ENCODE measurements at places on chromosomes 6 and 20.

DNA sequence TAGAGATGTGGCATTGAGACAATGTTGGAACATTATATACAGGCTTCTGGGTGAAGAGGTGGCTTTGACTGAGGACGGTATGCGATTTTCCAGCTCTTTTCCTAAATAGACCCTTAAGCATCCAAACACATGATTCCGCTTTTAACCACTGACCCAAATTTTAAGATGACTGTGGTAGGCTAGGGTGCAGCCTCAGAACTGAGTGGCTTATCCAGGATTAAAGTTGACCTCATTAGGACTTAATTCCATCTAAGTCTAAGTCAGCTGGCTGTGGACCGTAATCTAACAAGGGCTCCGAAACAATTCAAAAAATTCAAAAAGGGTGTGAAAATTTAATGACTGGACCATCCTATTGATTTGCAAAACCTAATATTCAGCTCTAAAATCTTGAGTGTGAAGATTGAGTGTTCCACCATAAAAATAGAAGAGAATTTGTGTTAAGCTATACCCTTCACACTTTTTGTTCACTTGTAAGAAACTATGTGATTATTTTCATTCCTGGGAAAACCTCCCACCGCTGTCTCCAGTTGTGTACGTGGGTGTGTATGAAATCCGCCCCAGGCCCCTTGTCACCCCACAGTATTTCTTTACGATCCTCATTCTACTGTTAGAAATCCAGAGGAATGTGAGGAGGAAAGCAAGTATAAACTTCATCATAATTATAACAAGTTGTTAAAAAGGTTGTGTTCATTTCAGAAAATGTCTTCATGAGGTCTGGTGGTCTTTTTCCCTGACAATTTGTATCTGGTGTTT lies 2.7 kb downstream of the PCMTD2 start:
- no peak for DNase-seq

GRCh38 chr6:12291071-12291838 lies 1.1 kb downstream of the EDN1 start:
- DNase-seq: no peak

- no peak for DNase-seq
Observed at GRCh38 chr6:88989215-88989614, 25.8 kb upstream of the RNGTT start.

- no peak for DNase-seq
Observed at GRCh38 chr6:85673198-85674139, 30.8 kb upstream of the SYNCRIP start.

- no peak for DNase-seq
Observed at GRCh38 chr20:6295127-6295866, 172.5 kb upstream of the FERMT1 start.

GRCh38 chr20:59176812-59177211 lies 13.2 kb downstream of the ZNF831 start:
- DNase-seq: no peak

DNA sequence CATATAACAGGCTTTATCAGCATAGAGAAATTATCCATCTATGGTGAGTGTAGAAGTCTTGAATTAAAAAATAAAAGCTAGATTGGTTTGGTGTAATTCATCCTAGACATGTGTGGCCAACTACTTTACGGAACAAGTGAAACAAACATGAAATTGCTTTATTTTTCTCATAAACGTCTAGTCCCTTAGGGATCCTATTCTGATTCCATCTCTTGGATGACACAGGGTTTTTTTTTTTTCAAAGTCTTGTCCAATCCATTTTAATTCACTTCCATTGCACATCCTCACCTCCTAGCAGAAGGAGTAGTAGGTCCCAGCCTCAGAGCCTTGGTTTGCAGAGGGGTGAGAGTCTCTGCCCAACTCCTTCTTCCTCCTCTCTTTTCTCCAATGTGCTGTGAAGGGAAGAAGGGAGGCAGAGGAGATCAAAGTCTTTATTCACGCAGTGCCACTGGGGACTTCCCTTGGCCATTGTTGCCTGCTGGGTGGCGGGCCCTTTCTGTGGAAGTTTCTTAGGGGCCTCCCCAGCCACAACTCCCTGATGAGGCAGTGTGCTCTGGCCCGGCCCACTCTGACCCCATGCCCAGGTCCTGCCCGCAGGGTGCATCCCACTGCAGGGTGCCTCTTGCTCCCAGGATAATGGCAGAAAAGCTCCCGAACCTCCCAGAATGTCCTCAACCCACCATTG lies 104.4 kb upstream of the SNX9 start:
- DNase-seq: no peak

GRCh38 chr6:135909737-135910387 lies 58.4 kb downstream of the PDE7B start:
- DNase-seq: no peak

GRCh38 chr6:12386816-12387215 lies 96.7 kb downstream of the EDN1 start:
- no peak for DNase-seq

- no peak for DNase-seq
Observed at GRCh38 chr6:72819609-72820008, 197.7 kb downstream of the KCNQ5 start.

DNA sequence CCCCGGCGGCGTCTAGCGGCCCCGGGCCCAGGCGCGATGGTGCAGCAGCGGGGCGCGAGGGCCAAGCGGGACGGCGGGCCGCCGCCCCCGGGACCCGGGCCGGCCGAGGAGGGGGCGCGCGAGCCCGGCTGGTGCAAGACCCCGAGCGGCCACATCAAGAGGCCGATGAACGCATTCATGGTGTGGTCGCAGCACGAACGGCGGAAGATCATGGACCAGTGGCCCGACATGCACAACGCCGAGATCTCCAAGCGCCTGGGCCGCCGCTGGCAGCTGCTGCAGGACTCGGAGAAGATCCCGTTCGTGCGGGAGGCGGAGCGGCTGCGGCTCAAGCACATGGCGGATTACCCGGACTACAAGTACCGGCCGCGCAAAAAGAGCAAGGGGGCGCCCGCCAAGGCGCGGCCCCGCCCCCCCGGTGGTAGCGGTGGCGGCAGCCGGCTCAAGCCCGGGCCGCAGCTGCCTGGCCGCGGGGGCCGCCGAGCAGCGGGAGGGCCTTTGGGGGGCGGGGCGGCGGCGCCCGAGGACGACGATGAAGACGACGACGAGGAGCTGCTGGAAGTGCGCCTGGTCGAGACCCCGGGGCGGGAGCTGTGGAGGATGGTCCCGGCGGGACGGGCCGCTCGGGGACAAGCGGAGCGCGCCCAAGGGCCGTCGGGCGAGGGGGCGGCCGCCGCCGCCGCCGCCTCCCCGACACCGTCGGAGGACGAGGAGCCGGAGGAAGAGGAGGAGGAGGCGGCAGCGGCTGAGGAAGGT lies 715 bp downstream of the SOX12 start:
- DNase-seq: no peak

- DNase-seq: no peak
Observed at GRCh38 chr6:156791320-156791850, 14.2 kb downstream of the ARID1B start.

DNA sequence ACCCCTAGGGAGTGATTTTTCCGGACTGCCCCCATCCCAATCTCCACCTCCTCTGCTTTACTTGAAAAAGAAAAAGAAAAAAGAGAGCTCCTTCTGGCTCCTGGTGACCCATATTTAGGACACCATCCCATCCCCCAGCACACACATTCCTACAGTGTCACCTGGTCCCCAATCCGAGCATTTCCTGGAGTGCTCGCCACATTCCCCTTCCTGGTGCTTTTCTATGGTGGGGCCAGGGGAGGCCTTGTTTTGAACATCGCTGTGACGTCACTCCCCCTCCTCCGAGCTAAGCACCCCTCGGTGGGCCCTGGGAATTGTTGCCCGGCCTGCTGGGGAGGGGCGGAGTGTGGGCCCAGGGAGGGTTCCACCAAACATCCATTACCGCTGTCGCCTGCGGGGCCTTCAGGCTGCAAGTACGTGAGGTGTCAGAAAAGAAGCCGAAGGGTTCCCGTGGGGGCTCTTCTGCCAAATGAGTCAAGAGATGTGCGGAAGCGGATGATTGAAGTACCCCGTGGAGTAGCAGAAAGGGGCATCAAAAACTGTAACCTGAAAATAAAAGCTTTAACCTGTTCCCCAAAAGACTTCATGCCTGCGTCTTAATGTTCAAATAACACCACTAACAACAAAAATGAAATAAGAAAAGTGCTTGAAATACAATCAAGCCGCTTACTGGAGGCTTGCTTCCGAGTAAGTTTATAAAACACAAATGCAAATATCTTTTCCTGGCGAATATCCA lies 2.8 kb upstream of the FOXC1 start:
- DNase-seq: no peak

DNA sequence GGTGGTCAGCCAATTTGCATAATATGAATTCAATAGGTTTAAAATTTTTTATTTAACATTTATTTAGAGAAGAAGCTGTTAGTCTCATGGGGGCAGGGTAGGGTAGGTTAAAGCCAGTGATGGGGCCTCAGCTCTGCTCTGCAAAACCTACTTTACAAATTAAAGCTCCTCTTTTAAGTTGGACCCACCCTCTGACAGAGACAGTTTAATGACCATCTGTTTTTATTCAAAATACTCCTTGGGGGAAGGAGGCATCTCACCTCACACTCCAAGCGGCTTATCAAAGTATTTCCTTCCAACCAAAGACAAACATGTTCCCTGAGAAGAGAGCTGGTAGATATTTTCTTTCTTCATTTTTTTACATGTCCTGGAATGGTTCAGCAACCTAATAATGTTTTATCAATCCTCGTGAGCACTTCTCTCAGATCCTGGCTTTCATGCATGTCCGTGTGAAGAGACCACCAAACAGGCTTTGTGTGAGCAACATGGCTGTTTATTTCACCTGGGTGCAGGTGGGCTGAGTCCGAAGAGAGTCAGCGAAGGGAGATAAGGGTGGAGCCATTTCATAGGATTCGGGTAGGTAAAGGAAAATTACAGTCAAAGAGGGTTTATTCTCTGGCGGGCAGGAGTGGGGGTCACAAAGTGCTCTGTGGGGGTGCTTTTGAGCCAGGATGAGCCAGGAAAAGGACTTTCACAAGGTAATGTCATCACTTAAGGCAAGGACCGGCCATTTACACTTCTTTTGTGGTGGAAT lies 184.7 kb downstream of the GJA1 start:
- DNase-seq: no peak

DNA sequence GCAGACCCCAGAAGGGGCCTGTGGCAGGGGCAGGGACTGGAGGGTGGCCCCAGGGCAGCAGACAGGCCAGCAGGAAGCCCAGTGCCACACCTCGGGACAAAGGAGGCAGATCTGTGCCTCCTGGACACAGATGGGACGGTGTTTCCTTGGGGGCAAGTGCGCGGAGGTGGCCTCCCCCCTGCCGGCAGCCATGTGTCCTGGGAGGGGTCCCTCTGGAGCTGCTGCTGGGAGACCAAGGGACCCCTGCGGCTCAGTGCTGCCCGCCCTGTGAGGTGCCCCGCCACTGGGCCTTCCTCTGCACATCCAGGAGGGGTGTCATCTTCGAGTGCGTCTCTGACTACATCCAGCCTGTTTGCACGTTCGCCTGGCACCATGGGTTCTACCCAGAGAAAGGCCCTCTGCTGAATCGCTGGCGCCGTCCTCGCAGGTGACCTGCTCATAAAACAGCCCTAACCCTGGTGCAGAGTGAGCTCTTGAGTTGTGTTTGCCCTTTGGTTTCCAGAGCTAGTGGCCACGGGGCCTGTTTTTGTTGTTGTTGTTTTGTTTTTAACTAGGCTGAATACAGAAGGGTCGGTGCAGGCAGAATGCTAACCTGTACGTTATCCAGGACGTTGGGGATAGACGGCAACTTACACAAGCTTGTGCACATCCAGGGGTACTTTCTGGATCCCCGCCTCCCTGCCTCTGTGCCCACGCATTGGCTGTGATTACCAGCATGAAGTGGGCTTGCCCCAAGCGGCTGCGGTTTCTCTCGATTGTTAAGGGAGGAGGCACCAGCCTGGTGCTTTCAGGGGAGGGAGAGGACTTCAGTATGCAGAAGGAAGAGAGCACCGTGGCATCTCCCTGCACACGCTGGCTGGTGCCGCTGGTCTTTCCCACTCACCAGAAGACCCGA lies 1.3 kb upstream of the KCNQ2 start:
- DNase-seq: no peak

GRCh38 chr6:104699593-104700329 lies 160.0 kb downstream of the HACE1 start:
- DNase-seq: no peak

GRCh38 chr6:41922154-41922553 lies 855 bp downstream of the BYSL start:
- no peak for DNase-seq

- no peak for DNase-seq
Observed at GRCh38 chr20:62473717-62474603, 1.8 kb downstream of the GATA5 start.

- no peak for DNase-seq
Observed at GRCh38 chr6:33206864-33207551, 1.3 kb upstream of the RING1 start.

- DNase-seq: no peak
Observed at GRCh38 chr6:128127650-128128049, 226.8 kb upstream of the THEMIS start.

GRCh38 chr20:48626226-48626937 lies 201.4 kb downstream of the PREX1 start:
- no peak for DNase-seq

DNA sequence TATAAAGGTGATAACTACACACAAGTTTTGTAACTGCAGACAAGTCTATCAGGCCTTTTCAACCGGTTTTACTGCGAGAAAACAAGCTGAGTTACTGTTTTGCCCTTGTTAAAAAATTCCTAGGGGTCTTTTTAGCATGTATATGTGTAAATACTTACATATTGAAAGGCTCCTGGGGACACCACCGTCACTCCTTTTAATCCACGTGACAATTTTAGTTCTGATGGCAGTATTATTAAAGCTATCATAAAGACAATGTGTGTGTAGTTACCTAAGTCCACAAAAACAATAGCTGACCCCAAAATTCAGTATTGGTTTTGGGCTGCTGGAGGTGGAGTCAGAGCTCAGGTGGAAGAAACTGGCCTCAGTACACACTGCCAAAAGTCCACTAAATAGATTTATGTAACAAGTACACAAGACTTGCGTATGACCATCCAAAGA lies 41.3 kb upstream of the HFE start:
- DNase-seq: no peak

GRCh38 chr6:33237741-33238140 lies 29.4 kb downstream of the RING1 start:
- no peak for DNase-seq

- DNase-seq: no peak
Observed at GRCh38 chr6:136534268-136534667, 16.0 kb downstream of the MAP7 start.

- no peak for DNase-seq
Observed at GRCh38 chr20:25117990-25118389, 36.0 kb upstream of the VSX1 start.

DNA sequence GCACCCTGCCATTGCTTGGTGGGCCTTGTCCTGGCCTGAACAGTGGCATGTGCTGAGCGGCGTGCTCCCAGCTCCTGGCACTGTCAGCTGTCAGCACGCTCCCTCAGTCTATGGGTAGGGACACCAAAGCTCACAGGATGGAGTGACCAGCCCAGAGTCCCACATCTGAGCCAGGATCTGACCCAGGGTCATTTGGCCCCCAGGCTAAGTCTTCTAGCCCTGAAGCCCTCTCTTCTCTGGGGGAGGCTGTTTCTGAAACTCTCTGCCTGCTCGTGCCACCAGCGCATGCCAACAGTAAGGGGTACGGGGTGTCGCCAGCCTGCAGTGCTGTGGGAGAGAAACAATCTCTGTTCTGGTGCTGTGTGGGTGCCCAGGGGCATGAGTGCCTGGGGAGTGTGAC lies 37.1 kb downstream of the CDH4 start:
- no peak for DNase-seq

Measured in Panc1 (cell line).